ENCODE measurements at places on chromosomes 11 and 22. TPM values are rescaled to one million over a fixed set of nuclear protein-coding genes. Genes with fewer than 3 reads are reported as not detected.

GRCh38 chr11:115197433-115197832, 306.8 kb downstream of the CADM1 start:
- DNase-seq, result no peak

CHRNA10 gene
- total RNA-seq, result 6.8 TPM

PHOX2A gene
- not detected for total RNA-seq

PLAAT5 gene
- not detected for total RNA-seq

- DNase-seq, result no peak
These were observed 124.3 kb upstream of the RASSF10 start for GRCh38 chr11:12884751-12885318.

- no peak for DNase-seq
These were observed 39.4 kb downstream of the C22orf42 start for GRCh38 chr22:32119568-32120235.

Data from Panc1 (cell line).